ENCODE measurements at places on chromosomes 2 and 18.

- DNase-seq, result no peak
Measured at GRCh38 chr2:134944975-134945374, 26.4 kb downstream of the CCNT2 start.

DNA sequence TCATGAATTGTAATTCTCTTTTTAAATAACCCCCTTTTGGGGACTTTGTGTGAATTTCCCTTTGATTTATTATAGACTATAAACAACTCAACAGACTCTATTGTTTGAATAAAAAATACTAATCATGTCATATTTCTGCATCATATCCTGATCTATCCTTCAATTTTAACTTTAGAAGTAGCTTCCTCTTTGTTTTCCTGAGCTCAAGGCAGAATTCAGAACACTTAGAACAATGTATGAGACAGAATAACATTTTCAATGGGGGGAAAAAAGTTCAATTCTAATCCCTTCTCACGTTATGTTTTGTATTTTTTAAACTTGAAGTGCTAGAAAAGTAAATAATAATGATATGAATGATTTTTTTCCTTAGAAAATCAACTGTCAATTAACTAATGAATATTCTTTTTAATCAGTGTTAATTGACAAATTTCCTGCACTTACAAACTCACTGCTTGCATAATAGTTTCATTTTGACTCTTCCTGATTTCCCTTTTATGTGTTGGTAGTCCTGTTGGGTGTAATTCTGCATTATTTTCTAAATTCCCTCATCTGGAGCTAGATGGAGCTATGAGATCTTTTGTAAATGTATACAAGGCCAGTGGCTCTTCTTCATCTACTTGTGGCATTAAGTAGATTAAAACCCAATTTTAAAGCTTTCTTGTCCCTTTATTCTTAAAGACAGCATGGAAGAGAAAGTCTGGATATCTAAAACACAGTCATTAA lies 326.1 kb downstream of the PARD3B start:
- DNase-seq, result no peak

DNA sequence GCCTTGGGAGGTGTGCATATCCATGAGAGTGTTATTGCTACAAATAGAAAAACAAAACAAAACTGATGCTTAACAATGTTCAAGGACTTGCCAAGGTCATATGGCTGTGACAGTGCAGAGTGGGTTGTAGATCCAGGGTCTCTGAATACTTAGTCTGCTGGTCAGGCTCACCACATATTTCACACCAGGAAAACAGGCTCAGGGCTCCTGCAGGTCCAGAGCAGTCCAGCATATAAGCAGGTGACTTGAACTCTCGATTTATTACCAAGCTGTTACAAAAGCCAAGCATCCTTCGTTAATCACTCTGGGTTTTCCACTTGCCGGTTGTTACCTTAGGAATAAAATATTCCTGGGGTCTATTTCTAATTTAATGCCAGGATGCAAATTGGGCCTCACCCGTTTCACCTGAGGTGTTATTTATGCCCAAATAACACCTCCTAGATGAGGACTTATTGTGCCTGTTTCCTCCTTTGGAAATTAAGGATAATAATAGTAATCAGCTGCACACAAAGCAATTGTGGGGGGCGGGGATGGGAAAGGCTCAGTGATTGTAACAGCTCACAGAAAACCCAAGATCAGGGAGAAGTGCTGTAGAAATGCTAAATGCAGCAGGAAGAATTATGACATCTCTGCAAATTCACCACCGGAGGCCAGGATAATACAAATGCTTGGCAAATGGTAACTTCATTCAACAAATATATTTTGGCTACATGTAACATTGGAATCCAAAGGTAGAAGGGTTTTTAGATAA lies 72.9 kb downstream of the TMEM182 start:
- no peak for DNase-seq

GRCh38 chr18:71665131-71665530 lies 879.0 kb downstream of the CBLN2 start:
- no peak for DNase-seq

GRCh38 chr2:10220902-10221391 lies 81.8 kb upstream of the HPCAL1 start:
- DNase-seq, result no peak

DNA sequence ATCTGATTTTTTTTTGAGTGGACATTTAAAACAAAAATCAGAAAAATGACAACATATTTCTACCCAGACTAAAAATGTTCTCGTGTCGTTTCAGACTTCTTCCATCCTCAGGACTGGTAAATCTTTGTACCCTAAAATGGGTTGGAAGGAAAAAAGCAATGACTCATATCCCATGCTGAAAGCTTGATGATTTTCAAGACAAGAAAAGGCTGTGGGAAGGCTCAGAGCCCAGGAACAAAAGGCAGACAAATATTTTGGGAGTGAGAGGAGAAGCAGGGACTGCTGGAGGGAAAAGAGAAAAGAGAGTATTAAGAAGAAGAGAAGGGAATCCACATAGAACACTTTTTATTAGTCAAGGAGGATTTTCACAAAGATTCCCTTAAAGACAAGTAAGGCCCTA lies 77.1 kb upstream of the CTAGE1 start:
- DNase-seq, result no peak

DNA sequence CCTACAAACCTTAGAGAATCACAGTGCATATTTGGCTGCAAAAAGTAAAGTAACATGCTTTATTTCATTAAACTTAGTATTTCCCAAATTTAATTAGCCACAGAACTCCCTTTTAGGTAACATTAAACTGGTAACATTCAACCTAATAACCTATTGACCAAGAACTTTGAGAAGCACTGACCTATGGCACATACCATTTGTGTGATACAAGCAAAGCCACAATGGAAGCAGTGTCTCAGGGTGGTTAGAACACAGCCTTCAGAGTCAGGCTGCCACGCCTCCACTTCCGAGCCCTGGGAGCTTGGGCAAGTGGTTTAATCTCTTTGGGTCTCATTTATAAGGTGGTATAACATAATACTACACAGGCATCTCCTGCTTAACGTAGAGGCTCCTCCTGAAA lies 301.4 kb downstream of the PDE11A start:
- no peak for DNase-seq

DNA sequence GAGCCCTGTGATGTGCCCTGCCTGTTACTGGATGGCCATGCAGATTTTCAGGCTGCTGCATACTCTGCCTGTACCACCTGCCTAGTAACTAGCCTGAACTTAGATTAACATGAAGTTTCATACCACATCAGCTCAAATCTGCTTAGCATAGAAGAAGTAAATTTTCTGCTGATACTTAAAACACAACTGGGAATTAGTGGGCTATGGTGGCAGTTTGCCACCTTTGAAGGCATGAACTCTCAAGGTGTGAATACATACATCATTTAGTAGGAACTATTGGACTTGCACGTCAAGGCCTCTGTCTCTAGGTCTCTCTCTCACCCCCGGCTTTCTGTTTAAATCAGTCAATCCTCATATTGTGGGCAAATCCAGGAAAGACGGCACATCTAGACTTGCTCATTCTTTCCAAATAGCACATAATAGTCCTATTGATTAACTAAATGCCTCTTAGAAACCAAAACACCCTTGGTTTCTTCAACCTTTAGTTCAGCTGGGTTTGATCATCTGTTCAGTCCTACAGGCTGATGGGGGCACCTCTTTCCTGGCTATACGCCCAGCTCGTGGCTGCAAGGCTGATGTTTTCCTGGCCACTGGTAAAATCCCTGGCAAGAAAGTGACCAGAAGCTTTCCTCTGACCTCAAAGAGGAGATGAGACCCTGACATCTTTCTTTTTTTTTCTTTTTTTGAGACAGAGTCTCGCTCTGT lies 58.4 kb downstream of the ALPK2 start:
- no peak for DNase-seq

DNA sequence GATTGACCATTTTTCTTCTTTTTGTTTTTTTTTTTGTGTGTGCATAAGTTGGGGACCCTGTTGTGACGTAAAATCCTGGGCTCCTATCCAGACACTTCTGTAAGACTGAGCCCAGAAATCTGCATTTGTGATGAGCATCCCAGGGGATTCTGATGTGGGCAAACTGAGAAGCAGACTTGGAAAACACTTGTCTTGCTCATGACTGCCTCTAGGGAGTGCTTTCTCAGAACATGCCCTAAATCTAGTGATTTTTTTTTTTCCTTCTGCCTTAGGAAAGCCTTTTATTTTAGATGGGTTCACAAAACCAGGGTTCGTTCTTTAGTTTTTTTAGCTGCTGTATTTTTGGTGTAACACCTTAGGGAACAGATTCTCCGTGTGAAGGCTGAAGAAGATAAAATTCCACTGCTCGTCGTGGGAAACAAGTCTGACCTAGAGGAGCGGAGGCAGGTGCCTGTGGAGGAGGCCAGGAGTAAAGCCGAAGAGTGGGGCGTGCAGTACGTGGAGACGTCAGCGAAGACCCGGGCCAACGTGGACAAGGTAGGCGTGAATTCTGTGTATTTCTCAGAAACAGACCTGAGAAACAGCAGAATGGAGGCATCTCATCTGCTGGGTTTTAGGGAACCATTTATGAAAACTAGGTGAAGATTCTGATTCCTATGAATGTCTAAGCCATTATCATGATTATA lies 36.7 kb downstream of the RALB start:
- DNase-seq, result no peak

GRCh38 chr2:152236191-152236925 lies 60.8 kb upstream of the STAM2 start:
- no peak for DNase-seq

GRCh38 chr2:161651547-161651946 lies 27.3 kb downstream of the SLC4A10 start:
- DNase-seq, result no peak

DNA sequence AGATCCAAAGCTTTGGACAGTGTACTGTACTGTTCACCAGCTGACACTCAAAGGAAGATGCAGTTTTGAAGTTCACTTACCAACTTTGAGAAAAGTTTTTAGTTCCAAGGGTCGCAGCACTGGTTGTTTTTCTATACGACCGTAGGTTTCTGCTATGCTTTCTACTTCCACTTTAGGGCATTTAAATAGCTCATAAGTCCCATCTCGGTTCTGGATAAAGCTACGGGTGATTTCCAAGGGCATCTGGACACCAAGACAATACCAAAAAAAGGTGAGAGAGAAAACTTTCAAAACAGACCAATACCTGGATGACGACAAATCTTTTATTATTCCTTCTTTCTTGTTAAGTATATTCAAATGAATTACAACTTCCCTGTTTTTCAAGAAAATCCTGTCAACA lies 30.3 kb downstream of the C2orf42 start:
- DNase-seq, result no peak

- no peak for DNase-seq
Measured at GRCh38 chr2:9379391-9379755, 44.0 kb downstream of the ITGB1BP1 start.

GRCh38 chr18:79191956-79192355 lies 122.8 kb downstream of the ATP9B start:
- no peak for DNase-seq

- no peak for DNase-seq
Measured at GRCh38 chr2:206353685-206354084, 79.2 kb downstream of the ZDBF2 start.

GRCh38 chr18:61039251-61039650 lies 294.0 kb upstream of the CDH20 start:
- no peak for DNase-seq

DNA sequence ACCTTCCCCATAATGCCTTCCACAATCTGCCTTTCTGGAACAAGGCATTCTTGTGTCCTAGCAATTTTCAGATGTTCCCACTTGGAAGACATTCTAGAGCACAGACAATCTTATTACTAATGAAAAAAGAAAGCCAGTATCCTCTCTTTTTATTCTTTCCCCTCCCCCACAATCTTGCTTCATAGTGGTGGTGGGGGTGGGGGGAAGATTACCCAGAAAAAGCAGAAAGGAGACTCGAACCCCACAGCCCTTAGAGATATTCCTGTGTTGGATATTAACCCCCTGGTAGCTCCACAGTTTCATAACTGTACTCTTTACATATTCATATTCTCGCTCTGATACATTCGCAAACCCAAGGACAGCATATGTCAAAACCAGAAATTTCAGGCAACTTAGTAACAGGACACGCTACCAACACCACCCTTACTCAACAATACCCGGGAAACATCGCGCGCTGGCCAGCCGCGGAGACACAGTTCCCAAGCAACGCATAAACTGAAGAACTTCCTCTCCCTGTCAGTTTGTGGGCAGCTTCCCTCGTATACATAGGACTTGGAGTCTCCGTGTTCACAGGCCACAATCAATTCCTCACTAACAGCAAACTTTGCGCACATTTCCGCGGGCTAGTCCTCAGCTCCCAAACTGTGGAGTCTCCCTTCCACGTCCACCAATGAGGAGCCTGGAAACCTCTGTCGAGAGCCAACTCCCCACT lies 793 bp downstream of the NR4A2 start:
- DNase-seq, result peak; percentile 14

GRCh38 chr2:196230061-196230854 lies 58.9 kb upstream of the STK17B start:
- DNase-seq, result no peak

GRCh38 chr18:38900031-38900430 lies 1334.4 kb upstream of the CELF4 start:
- no peak for DNase-seq

DNA sequence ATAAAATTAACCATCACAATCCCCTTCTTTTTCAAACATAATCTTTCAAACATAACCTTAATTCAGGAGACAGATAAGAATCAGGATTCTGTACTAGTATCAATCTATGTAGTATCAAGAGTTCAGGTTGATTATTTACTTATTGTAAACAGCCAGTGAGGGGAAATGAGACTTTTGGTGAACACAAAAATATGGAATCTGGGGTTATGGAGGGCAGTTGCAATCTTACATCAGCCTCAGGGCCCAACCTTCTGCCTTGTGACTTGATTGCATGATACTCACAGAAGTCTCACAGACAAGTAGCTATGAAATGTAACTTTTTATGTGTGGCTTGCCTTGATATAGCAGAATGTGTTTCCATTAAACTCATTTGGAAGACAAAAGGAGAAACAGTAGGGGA lies 262.7 kb upstream of the THSD7B start:
- no peak for DNase-seq

- DNase-seq, result no peak
Measured at GRCh38 chr2:237057893-237058300, 27.8 kb upstream of the COPS8 start.

DNA sequence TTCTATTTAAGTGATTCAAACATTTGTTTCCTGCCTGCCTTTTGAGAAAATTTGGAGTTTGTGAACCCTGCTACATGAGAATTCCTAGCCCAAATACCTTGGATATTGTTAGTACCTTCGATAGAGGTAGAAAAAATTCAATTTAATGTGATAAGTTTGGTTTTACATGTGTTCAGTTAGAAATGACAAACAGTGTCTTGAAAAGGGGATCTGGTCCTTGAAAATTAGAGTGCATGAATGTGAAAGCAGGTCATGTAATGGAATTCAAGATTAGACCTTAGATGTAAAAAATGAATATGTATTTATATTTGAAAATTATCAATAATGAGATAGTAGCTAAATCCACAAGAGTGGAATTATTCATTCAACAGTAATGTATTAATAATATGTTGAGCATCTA lies 70.5 kb downstream of the PIK3C3 start:
- no peak for DNase-seq
